ENCODE measurements at places on chromosomes 12 and 14.
A peak's percentile ranks its signal among the peaks of the same experiment; 100 is the strongest.

DNA sequence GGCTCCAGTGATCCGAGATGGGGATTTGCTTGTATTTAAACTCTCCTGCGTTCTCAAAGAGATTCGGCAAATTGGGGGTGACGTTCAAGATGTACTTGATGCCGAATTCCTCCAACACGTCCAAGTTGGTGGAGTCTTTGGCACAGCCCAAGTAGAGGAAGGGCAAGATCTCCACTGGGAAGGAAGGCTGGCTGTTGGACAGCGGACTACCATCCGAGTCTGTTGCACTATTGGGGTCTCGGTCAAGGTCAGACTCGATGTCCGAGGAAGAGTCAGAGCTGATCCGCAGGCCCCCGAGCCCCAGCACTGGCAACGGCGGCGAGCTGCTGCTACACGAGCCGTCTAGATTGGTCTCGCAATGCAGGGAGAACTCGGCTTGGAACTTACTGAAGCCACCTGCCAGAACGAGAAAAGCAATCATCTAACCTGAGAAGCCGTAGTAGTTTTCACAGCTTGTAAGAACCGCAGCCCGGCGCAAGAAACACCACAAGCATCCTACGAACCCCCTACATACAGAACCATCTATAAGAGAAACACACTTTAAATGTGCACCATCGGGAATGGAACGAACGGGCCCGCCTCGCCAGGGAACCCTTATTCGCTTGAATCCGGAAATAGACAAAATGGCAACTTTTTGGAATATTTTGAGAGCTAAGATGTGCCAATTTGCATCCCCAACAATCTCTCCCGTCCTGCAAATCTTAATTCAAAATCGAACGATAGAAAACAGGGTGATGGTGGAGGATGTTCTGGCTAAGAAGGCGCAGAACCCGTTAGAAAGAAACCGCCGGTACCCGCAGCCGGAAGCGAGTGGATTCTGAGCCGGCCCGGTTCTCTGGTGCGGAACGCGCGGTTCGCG, 1.4 kb downstream of the DUSP6 start:
- no peak for DNase-seq

GRCh38 chr12:94725375-94726168, 75.2 kb upstream of the TMCC3 start:
- peak; percentile 53 for DNase-seq

GRCh38 chr12:126727218-126728075, 1539.5 kb upstream of the TMEM132C start:
- no peak for DNase-seq

GRCh38 chr14:20550926-20551325, 9.9 kb downstream of the RNASE9 start:
- DNase-seq = no peak

- no peak for DNase-seq
Measured at GRCh38 chr14:95267306-95267705, 52.4 kb downstream of the CLMN start.

DNA sequence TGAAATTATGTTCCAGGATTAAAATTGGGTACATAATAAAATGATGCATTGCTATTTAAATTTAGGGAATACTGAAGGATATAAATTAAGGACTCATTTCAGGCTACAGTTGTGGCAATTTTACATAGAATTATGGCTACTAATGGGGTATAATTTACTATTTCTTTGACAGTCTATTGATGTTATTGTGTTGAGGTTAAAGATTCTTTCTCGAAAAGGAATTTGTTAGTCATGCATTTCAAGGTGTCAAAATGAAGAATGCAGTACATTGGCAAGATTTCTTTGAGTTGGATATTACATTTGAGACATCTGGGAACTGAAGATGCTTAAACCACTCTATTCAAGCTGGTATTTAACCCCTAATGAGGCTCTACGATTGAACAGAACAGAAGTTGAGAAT, 28.3 kb downstream of the SLC5A8 start:
- DNase-seq = no peak

GRCh38 chr12:129532707-129533499, 370.9 kb downstream of the TMEM132D start:
- DNase-seq = no peak

DNA sequence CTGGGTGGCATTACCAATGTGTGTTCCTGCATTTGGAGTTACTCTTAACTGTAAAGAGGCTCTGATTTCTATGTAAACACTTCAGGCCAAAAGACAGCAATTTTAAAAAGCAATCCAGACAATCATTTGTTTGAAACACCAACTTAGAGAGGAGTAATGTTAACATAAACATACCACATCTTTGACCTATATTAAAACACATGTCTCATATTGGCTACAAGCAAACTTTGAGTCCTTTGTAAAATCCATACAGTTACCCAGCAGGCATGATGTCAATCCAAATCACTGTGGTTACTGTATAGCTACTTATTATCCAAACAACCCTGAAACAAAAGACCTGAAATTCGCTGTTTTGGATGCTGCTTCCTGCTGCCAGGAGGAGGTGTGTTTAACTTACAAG, 7.5 kb upstream of the G2E3 start:
- no peak for DNase-seq

DNA sequence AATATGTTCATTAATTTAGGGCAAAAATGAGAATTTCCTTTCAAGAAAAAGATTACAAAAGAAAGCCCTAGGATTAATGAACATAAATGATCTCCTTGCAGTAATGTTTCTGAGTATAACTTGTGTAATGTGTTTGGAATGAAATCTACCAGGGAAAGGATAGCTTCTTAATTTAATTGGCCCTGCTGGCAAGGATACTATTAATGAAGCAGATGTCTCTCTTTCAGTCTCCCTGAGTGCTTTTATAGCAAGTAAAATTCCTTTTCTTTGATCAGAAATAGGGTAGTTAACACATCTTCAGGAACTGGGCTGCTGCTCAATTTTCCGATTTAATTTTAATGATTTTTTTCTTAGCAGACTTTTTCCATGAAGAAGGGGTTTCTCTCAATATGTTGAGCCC, 379.4 kb upstream of the PDE3A start:
- DNase-seq = no peak

DNA sequence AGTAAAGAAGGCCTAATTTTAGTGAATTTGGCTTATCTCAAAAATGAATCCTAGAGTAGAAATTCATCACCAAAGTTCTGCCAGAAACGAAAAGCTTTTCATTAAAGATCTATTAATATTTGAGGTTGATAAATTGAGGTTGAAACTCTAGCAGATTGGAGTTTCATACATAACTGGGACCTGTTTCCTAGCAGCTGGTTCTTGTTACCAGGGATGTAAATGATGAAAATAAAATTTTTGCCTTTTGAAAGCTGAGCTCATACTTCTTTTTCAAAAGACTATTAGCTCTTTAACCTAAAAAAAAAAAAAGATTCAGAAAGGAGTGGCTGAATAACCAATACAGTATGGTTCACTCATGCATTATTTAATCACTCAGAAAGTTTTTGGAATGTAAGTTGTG, 98.3 kb downstream of the PTGER2 start:
- DNase-seq = no peak

DNA sequence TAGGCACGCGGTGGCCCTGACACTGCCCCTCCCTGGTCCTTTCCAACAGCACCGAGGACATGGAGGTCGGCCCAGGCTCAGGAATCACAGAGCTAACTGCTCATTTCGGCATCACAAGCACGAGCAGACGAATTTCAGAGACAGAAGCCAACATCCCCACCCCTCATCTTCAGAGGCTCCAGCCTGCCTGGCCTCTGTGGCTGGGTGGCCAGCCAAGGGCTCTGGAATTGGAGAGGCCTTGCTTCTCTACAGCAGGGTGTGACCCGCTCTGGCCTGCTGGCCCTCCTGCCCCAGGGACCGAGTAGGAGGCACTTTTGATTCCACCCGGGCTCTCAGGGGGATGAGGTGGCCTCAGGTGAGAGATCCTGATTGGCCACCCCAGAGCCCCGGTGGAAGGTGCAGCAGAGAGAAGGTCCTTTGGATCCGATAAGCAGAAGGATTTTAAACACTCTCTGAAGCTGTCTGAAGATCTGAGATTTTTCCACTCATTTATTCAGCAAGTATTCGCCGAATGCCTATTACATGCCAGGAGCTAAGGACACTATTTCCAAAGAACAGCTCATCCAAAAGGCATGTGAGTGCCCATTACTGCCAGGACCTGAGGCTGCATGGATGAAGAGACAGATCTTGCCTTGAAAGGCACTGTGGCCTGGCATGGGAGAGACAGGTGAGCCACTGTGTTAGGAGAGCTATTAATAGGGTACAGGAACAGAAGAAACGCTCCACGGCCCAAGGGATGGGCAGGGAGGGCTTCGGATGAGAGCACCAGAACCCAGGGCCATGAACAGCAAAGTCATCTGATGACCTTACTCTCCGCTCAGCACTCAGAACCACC, 10.2 kb downstream of the BAG5 start:
- DNase-seq = no peak

DNA sequence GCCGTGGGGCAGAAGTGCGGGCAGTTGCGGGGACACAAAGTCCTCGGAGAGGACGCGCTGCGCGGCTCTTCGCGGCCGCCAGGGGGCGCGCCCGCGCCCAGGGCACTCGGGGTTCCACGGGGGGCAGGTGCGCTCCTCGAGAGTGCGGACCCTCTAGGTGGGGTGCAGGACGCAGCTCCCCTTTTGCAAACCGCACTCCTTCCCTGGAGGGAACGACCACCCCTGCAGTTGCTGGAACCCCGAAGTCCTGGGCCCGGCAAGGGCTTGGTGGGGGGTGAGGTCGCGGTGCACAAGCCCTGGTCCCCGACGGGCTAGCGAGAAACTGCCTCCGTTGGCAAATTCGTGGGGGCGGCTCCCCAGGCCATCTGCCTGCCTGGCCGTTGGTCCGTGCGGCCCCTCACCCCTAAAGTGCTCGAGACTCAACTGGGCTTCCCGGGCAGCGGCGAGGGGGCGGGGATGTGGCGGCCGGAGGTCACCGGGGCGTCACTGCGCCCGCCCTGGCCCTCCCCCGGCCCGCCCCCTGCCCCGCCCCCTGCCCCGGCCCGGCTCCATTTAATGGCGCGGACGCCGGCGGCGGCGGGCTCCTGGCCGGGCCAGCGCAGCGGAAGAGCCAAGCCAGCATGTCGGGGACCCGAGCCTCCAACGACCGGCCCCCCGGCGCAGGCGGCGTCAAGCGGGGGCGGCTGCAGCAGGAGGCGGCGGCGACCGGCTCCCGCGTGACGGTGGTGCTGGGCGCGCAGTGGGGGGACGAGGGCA, at the start of gene ADSS1:
Gene ADSS1 (plus strand): TSS at position 579 of the 756 bp plus-strand sequence. CDS start 42 bp downstream, at position 621.
- DNase-seq = peak; percentile 44

DNA sequence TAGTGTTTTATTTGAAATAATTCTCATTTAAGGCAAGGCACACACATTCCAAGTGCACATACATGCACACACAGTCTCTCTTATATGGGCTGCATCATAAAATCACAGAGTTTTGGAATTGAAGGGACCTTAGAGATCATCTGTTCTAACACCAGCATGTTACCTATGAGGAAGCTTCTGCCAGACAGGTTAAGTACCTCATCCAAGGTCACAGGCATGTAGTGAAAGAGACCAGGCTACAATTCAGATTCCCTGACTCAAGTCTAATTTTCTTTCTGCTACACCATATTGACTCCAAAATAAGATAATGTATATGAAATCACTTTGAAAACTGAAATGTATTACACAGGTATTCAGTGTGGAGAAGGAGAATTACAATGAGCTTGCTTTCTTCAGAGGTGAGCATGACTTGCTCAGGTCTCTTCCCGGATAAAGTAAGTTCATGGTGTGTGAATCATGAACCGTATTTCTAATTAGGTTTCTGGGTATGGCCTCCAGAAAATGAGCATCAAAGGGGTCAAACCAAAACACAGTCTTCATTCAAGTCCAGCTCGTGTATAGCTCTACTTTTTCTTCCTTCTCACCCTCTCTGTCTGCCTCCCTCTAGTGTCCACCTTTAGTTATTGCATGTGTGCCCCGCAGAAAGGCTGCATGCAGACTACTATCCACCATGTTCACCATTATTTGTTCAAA, 411.9 kb downstream of the FUT8 start:
- DNase-seq = peak; percentile 76

DNA sequence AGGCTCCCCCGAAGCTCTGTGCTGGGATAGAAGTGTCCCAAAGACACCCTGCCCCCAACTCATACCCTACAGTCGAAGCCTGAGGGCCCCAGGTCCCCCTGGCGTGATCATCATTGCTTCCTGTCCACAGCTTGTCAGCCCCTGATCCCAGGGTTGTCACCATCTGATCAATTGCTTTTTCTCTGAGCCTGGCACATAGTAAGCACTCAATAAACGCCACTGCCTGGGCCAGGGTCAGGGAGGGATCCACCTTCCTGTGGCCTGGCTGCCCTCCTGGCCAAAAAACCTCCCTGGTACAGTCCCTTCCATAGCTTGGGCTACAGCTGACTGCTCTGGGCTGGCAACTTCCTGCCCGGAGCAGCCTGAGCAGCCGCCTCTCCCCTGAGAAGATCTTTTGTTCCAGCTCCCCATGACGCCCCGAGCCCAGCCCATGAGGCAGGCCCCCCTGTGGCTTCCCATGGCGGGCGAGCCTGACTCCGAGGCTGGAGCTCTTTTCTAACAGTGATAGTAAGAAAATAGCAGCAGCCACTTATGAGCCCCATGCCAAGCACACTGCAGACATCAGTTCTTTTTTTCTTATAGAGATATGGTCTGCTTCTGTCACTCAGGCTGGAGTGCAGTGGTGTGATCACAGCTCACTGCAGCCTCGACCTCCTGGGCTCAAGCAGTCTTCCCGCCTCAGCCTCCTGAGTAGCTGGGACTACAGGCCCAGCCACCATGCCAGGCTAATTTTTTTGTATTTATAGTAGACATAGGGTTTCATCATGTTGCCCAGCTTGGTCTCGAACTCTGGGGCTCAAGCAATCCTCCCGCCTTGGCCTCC, 6.5 kb downstream of the SH2B3 start:
- DNase-seq = no peak

GRCh38 chr12:112714166-112714710, 77.3 kb upstream of the RPH3A start:
- no peak for DNase-seq

DNA sequence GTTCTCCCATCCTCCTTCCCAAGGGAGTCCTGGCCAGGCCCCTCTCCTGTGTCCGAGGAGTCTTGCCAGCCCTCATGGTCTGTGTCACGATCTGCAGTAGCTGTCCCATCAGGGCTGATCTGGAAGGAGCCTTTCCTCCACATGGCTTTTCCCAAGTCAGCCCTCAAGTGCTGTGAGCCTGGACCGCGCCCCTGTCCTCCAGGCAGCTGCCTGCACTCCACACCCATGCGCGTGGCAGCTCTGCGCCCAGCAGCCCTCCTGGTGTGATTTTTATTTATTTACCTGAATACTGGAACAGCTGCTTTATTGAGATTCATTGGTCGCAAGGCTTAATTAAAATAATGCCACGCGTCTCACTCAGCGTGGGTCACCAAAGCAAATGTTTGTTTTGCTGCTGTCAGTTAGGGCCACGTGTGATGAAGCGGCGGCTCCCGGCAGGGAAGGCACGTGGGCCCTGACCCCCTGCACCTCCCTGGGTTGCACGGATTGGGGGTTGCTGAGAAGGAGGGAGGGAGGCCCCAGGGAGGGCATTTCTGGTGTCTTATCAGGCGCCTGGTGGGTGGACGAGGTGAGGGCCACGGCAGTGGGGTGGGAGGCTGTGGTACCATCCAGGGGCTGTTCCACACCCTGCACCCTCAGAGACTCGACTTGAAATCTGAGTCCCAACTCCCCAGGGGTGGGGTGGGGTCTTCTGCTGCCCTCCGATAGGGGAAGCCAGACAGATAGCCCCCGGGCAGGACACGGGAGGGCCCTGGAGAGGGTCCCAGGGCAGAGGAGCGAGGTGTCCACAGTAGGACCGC, 206.3 kb upstream of the C14orf180 start:
- DNase-seq = no peak

- no peak for DNase-seq
Measured at GRCh38 chr12:132278401-132279183, 50.8 kb downstream of the GALNT9 start.

- DNase-seq = no peak
Measured at GRCh38 chr14:99996951-99997571, 68.2 kb upstream of the EVL start.

Data from fibroblast of villous mesenchyme (primary cell).